Kidney (tissue), 22 donors: ENCODE measurements at places on chromosomes 2 and 18. TPM values are rescaled to one million over a fixed set of nuclear protein-coding genes. Genes with fewer than 3 reads are reported as not detected.

The CEP68 gene
- 5.6 TPM for polyA plus RNA-seq

The KLHL41 gene
- 0.71 TPM for polyA plus RNA-seq

The CGREF1 gene
- polyA plus RNA-seq = 3.8 TPM

The PHOSPHO2 gene
- 4.5 TPM for polyA plus RNA-seq

The INO80D gene
- polyA plus RNA-seq = 1.7 TPM

The GALNT14 gene
- 90.3 TPM for polyA plus RNA-seq

- H3K4me3 ChIP-seq = no peak overlapping the region
- no peak overlapping the region for H3K27ac ChIP-seq
- no peaks in the 10 kb centered on the region for H3K27me3 ChIP-seq
- H3K36me3 ChIP-seq = no peaks in the 10 kb centered on the region
- no peaks in the 10 kb centered on the region for H3K4me1 ChIP-seq
These were observed 924.9 kb upstream of the FAM98A start for GRCh38 chr2:34523958-34524514.

DNA sequence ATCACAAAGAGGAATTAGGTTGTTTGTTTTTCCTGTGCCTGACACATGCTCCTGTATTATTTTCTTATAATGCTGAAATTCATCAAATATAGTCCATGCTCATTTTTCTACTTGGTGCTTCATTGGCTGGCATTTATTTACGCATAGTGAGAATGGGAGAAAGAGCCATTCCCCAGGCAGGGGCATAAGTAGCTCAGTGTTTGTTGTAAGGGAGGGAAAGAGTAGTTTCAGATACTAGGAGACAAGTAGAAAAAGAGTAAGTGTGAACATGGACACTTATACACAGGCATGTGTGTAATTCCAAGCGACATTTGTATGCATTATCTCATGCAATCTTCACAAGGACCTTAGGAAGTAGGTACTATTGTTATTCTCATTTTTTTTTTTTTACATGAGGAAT, 111.9 kb upstream of the UGP2 start:
- no peak overlapping the region for H3K4me3 ChIP-seq
- no peaks in the 10 kb centered on the region for H3K27me3 ChIP-seq
- DNase-seq = no peak
- no peaks in the 10 kb centered on the region for H3K36me3 ChIP-seq

GRCh38 chr2:39738936-39739335, 40.1 kb downstream of the THUMPD2 start:
- peaks cover 3% of the 10 kb centered on the region for H3K4me1 ChIP-seq
- DNase-seq = no peak
- H3K27me3 ChIP-seq = no peaks in the 10 kb centered on the region
- H3K4me3 ChIP-seq = no peak overlapping the region

DNA sequence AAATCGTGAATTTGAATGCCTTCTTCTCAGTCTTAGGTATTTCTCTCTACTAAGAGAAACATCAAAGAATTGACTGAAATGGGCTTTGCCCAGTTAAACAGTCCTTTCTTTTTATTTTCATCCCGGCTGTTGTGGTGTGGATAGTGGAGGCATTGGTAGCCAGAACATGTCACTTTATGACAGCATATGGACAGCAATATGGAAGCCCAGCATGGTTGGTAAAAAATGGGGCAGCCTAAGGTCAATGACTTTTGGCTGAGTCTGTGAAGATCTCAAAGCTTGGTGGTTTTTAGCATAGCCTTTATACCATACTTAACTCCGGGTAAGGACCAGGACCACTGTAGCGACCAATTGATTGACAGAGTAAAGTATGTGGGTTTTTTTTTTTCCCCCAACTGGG, 3.2 kb downstream of the CERS6 start:
- H3K4me3 ChIP-seq = no peak overlapping the region
- no peaks in the 10 kb centered on the region for H3K36me3 ChIP-seq
- H3K27me3 ChIP-seq = no peaks in the 10 kb centered on the region
- H3K27ac ChIP-seq = no peak overlapping the region

DNA sequence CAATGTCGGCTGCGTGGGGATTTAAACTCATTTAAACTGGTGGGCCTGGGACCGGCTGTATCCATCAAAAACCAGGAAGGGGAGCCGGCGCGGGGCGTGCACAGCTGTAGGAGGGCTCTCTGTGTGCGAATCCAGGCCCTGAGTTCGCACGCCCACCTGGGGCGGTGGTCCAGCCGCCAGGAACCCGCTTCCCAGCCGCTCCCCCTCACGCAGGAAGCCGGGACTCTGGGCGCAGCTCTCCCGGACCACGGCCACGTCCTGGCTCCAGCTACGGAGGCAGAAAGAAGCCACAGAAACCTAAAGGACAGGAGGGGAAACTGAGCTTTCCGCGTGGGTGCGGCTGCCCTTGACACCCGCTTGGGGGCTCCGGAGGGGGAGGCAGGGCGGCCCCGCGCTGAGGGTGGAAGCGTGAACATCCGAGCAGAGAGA, 80.6 kb downstream of the GFPT1 start:
- no peaks in the 10 kb centered on the region for H3K4me1 ChIP-seq
- H3K27me3 ChIP-seq = no peaks in the 10 kb centered on the region
- no peak for DNase-seq
- H3K27ac ChIP-seq = no peak overlapping the region
- H3K36me3 ChIP-seq = no peaks in the 10 kb centered on the region
- peak overlapping the region; percentile 26 for H3K4me3 ChIP-seq

DNA sequence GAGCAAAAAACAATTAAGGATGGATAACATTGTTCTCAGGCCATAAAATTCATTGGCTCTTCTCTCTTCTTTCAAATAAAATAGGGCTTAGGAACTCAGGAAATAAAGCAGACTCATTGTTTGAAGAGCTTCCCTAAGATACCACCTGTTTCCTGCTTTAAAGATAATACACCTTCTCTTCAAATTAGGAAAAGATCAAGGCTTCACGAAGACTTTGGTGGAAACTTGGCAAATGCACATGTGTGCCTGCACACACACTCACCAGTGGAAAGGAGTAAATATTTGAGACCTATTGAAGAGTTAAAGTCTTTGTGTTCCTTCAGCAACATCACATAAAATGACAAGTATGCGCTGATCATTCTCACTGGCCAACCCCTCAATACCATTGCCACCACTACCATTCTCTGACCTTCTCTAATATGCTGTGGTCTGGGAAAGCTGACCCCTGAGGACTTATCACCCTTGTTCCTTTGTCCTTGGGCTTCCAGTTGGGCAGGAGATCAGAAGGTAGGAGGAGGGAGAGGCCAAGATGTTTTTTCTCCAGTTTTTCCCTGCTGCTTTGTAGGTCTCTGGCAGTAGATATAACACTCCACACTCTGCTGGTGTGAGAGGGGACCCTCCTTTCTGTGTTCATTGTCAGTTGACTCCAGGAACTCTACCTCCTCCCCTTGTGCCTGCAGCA, 53.5 kb upstream of the SPOPL start:
- no peaks in the 10 kb centered on the region for H3K36me3 ChIP-seq
- peak; percentile 9 for DNase-seq
- no peaks in the 10 kb centered on the region for H3K4me1 ChIP-seq
- H3K27me3 ChIP-seq = no peaks in the 10 kb centered on the region

DNA sequence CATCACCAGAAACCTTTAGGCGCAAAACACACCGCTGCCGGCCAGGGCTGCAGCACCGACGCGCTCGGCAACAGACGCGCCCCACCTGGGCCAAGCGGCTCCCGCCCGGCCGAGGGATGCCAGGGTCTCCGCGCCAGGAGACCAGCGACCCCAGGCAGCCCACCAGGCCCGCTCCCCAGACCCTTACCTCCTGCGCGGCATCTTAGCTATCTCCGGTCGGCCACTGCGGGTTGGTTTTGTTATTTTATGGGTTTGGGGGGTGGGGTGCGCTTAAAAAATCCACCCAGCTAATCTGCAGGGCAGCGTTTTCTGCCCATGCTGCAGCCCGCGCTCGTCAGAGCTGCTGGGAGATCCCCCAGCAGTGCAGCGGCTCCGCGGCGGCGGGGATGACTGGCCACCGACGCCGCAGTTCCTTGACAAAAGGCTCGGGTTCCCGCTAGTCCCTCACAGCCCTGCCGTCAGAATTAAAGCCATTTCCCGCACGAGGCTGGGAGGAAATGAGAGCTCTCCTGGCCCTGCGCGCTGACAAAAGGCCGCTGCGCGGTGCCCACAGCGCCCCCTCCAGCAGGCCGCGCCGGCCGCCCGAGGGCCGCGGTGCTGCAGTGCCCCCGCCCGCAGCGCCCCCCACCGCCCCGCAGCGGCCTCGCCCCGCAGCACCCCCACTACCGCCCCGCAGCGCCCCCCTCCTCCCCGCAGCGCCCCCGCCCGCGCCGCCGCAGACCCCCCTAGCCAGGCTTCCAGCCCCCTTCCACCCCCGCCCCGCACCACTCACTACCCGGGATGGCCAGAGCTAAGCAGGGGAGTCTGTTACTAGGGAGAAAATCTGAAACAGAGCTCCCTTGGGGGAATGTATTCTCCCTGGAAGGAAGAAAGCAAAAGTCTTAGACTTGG, at the start of gene ADD2:
Gene ADD2, minus strand, starts transcription at position 502 of the 891 bp plus-strand sequence. CDS start 61,792 bp downstream, outside the sequence.
- H3K27ac ChIP-seq = no peak within 1 kb of the TSS
- H3K4me3 ChIP-seq = peak within 1 kb of the TSS; percentile 29
- H3K27me3 ChIP-seq = peaks cover 8% of the 10 kb centered on the region

DNA sequence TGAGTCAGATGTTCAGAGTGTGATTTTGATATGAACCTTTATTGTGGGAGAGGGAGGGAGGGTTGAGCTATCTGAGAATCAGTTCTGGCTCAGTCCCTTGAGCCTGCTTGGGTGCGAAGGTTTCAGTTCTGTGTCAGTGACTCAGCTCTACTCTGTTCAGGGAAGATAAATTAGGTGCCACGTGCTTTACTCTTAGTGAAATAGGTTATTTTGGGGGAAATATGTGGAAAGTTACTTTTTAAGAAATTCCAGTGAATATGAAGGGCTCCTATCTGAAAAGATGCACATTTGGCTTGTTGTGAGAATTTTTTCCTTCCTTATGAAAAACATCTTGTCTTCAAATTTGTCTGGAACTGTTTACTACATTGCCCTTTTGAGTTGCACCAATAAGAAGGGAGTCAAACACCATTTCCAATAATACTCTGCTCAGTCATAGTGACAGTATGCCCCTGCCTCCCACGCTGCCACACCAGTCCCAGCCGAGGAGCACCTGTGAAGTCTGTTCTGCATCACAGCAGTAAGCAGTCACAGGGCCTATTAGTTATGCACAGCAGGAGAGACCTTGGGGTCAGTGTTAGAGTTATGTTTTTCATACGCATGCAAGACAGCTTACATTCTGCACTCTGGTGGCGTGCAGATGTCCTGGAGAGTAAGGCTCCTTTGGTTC, 32.8 kb upstream of the DNAH7 start:
- DNase-seq = no peak
- H3K4me3 ChIP-seq = no peak overlapping the region

DNA sequence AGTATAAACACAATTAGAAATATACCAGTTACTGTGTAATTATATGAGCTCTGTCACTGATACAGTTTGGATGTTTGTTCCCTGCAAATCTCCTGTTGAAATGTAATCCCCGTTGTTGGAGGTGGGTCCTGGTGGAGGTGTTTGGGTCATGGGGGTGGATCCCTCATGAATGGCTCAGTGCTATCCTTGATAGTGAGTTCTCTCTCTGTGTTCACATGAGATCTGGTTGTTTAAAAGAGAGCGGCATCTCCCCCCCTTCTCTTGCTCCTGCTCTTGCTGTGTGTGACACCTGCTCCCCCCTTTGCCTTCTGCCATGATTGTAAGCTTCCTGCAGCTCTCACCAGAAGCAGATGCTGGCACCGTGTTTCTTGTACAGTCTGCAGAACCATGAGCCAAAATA, 24.1 kb downstream of the MTX2 start:
- H3K4me3 ChIP-seq = no peak overlapping the region
- no peak overlapping the region for H3K27ac ChIP-seq
- H3K27me3 ChIP-seq = no peaks in the 10 kb centered on the region
- H3K4me1 ChIP-seq = peaks cover 3% of the 10 kb centered on the region

DNA sequence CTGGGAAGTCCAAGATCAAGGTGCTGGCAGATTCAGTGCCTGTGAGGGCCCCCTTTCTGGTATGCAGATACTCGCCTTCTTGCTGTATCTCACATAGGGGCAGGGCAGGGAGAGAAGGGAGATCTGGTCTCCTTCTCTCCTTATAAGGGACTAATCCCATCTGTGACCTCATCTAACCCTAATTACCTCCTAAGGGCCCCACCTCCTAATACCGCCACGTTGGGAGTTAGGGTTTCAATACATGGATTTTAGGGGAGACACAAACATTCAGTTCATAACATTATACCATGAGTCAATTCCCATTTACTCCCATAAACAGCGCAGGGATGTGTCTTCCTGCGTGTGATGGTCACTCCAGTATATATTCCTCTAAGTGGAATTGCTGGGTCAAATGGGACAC, 73.8 kb upstream of the TXNDC2 start:
- H3K4me3 ChIP-seq = no peak overlapping the region
- peaks cover 3% of the 10 kb centered on the region for H3K4me1 ChIP-seq
- no peak for DNase-seq
- H3K36me3 ChIP-seq = no peaks in the 10 kb centered on the region
- H3K27ac ChIP-seq = no peak overlapping the region
- no peaks in the 10 kb centered on the region for H3K27me3 ChIP-seq

- no peaks in the 10 kb centered on the region for H3K4me1 ChIP-seq
- H3K4me3 ChIP-seq = no peak overlapping the region
- no peaks in the 10 kb centered on the region for H3K27me3 ChIP-seq
- no peak for DNase-seq
These were observed 95.7 kb upstream of the SLC39A10 start for GRCh38 chr2:195561116-195561921.

GRCh38 chr2:68487773-68488355, 20.5 kb downstream of the APLF start:
- no peaks in the 10 kb centered on the region for H3K27me3 ChIP-seq
- no peak overlapping the region for H3K4me3 ChIP-seq

DNA sequence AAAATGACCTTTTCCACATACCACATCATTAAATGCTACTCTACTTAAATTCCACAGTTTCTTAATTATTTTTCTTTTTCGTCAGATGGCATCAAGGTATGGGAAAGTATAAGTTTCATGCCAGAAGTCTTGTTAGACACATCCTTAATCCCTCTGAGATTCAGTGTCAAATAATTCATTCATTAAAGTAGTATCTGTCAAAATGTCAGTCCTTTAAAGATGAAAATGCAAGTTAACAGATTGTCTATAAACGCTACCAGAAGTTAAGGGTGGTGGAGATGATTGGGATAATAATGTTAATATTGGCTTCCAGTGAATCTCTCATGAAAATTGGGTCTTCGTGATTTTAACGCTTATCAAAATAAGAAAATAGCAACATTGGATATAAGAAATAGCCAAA, 504.2 kb upstream of the LINC00305 start:
- DNase-seq = no peak
- no peaks in the 10 kb centered on the region for H3K4me1 ChIP-seq
- no peaks in the 10 kb centered on the region for H3K36me3 ChIP-seq
- no peaks in the 10 kb centered on the region for H3K27me3 ChIP-seq
- H3K27ac ChIP-seq = no peak overlapping the region
- no peak overlapping the region for H3K4me3 ChIP-seq

- no peak for DNase-seq
- no peaks in the 10 kb centered on the region for H3K36me3 ChIP-seq
- no peaks in the 10 kb centered on the region for H3K27me3 ChIP-seq
- no peak overlapping the region for H3K27ac ChIP-seq
These were observed 408.7 kb upstream of the TCF4 start for GRCh38 chr18:55996717-55997116.
